ENCODE measurements at places on chromosomes 2 and 18. TPM values are rescaled to one million over a fixed set of nuclear protein-coding genes. Genes with fewer than 3 reads are reported as not detected.
A peak's percentile ranks its signal among the peaks of the same experiment; 100 is the strongest.

GRCh38 chr2:134401081-134401497, 147.2 kb downstream of the MGAT5 start:
- DNase-seq, result peak; percentile 33

DNA sequence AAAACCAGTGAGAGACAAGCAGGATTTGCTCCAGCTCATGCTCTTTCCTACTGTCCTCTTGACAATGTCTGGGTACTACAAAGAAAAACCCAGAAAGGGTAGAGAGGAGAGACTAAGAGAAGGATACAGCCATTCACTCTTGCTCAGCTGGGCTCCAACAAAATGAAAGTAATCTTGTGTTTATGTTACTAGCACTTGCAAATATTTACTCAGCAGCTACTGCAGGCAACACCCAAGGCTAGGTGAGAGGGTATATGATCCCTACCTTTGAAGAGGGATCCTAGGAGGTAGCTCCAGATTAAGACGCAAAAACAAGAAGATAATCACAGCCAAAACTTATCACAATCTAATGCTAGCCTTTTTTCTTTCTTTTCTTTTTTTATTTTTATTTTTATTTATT, 329.6 kb upstream of the ACVR2A start:
- no peak for DNase-seq

GRCh38 chr2:222887124-222887523, 26.3 kb downstream of the ACSL3 start:
- no peak for DNase-seq

DNA sequence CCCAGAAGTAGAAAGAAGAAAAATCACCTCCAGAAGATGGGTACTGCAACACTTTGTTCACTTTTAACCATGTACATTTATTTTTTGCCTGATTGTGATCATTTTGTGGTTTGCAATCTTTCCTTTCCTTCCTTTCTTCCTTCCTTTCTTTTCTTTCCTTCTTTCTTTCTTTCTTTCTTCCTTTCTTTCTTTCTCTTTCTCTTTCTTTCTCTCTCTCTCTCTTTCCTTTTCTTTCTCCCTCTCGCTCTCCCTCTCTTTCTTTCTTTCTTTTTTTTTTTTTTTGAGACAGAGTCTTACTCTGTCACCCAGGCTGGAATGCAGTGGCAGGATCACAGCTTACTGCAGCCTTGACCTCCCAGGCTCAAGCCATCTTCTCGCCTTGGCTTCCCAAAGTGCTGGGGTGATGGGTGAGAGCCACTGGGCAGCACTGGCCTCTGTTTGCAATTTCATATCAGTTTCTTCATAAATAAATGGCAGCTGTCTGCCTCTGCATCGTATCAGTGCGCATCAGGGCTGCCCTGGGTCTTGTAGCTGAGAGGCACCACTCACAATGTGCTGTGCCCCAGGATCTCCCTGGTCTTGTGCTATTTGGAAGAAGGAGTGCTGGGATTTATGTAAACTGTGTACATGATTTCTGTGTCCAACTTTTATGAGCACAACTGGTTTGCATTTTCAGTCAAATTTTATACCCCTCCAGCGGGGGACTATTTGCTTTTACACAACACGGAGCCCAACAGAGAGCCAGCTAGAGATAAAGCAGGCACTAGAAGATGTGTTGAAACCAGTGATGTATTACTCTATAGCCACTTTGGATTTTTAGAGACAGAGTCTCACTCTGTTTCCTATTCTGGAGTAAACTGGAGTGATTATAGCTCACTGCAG, 6.9 kb upstream of the LIMS2 start:
- no peak for DNase-seq

Gene KCNS3
- total RNA-seq, result 67.6 TPM

GRCh38 chr18:10064267-10064666, 150.5 kb downstream of the VAPA start:
- DNase-seq, result no peak

DNA sequence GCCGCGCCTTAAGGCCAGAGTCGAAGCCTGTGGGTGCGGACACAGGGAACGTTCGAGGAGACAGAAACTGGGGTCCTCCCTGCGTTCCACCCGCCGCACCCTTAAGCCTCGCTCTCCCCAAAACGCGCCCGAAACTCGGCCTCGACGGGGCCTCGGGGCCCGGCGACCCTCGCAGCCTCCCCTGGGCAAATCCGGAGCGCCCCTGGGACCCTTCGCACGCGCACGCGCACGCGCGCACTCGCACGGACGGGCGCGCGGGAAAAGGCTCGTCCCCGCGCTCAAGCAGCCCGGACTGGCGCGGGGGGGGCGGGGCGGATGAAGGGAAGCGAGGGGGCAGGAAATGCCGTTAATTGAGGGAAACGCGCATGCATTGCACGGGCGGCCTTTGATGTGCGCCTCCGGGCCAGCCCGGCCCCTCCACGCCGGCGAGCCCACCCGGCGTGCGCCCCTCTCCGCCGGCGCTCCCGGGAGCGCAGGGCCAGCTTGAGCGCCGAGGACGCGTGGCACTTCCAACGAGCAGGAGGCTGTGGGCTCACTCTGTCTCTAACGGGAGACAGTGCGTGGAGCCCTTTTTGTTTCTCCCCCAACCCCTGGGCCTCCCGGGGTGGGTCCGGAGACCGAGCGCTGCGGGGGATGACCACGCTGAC, 5.4 kb upstream of the SALL3 start:
- no peak for DNase-seq

DNA sequence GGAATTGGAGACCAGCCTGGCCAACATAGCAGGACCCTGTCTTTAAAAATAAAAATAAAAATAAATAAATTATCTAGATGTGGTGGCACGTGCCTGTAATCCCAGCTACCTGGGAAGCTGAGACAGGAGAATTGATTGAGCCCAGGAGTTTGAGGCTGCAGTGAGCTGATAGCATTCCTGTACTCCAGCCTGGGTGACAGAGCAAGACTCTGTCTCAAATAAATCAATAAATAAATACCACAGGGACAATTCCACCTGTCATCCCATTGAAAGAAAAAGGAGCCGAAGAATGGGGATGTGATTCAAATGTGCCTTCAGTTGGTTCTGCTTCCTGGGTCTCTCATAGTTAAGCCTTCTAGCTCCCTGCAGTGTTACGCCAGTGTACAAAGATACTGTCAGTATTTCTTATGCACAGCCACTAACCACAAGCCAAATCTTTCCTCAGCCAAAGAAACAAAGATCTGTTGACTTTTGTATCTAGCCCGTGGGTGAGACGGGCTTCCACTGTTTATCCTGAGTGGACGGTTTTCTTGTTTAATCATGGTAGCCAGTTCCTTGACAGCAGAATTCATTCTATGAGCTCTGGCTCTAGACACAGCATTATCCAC, 12.6 kb downstream of the LGALSL start:
- no peak for DNase-seq

Gene PIAS2
- total RNA-seq, result 21.5 TPM

Gene CD207
- total RNA-seq, result 2.9 TPM

Gene C2orf81
- 2.1 TPM for total RNA-seq

Gene KYNU
- total RNA-seq, result 2.1 TPM

GRCh38 chr2:173822889-173823542, 142.2 kb downstream of the SP3 start:
- no peak for DNase-seq

Gene MC5R
- total RNA-seq, result not detected

GRCh38 chr18:5983488-5983887, 88.2 kb upstream of the TMEM200C start:
- no peak for DNase-seq

Gene MYL1
- total RNA-seq, result not detected

DNA sequence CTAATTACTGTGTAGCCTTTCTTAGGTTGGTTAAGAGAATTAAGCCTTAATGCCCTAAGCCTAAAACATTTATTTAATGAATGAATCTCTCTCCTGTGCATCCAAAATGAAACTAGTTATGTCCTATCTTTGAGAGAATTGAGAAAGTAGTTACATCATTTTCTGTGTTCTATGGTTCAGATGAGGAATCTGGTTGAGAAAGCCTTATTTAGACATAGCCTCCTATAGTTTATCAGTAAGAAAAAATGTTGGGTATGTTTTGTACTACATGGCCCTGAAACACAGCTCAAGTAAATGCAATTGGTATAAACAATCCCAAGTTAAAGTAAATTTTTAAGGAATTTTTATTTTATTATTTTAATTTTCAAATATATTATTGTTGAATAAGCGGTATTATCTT, 25.9 kb upstream of the RAMP1 start:
- DNase-seq, result no peak

Gene RAB6C
- total RNA-seq, result not detected

GRCh38 chr2:217399291-217399690, 539.4 kb upstream of the TNP1 start:
- DNase-seq, result no peak

Gene RNF125
- 1.5 TPM for total RNA-seq

GRCh38 chr2:221477714-221478484, 94.2 kb downstream of the EPHA4 start:
- no peak for DNase-seq

Gene HOXD9
- total RNA-seq, result 22.1 TPM

Gene RFTN2
- total RNA-seq, result 13.1 TPM

All from uterus (tissue), 4 donors.